Kidney glomerular epithelial cell (primary cell): ENCODE measurements at places on chromosomes 3 and 15.
A peak's percentile ranks its signal among the peaks of the same experiment; 100 is the strongest.

- DNase-seq = no peak
Measured at GRCh38 chr3:160796089-160796812, 40.2 kb downstream of the PPM1L start.

GRCh38 chr3:144073698-144074097, 102.1 kb downstream of the DIPK2A start:
- DNase-seq = no peak

DNA sequence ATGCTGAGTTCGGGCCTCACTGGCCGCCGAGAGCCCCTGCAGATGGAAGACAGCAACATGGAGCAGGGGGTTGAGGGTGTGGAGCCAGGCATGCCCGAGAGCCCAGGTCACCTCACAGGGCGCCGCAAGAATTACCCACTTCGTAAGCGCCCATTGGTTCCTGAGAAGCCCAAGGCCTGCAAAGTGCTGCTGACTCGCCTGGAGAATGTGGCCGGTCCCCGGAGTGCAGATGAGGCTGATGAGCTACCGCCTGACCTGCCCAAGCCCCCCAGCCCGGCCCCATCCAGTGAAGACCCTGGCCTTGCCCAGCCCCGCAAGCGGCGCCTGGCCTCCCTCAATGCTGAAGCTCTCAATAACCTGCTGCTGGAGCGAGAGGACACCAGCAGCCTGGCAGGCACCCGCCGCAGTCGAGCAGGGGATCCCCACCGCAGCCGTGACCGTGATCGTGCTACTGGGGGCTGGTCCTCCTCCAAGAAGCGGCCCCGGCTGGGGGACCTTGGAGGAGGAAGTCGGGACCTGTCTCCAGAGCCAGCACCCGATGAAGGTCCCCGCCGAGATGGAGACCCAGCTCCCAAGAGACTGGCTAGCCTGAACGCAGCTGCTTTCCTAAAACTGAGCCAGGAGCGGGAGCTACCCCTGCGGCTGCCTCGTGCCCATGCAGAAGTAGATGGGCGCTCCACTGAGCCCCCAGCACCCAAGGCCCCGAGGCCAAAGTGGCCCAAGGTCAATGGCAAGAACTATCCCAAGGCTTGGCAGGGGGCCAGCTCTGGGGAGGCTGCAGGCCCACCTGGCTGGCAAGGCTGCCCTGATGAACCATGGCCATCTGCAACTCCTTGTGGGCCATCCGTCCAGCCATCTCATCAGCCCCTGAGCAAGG, 12.1 kb upstream of the CHST14 start:
- DNase-seq = no peak

DNA sequence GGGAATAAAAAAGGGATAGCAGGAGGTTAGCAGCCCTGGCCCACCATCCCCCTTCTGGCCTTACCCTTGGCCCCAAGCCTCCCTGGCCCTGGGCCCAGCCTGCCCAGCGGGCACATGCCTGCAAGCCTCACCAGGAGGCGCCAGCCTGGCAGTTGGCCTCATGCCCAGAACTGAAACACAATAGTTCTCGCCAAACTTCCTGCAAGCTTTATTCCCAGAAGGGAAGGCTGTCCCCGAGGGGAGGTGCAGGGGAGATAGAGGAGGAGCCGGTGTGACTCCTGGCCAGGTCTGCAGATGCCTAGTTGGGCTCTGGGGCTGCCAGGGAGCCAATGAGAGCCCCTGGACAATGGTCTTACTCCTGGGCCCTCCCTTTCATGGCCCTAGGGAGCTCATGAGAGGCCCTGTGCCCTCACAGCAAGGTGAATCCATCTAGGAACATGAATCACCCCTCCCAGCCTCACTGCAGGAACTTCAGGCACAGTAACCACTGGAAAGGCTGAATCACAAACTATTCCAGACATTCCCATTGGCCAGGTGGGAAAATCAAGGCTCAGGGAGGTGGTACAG, 4.0 kb downstream of the CCDC33 start:
- DNase-seq = peak; percentile 90

DNA sequence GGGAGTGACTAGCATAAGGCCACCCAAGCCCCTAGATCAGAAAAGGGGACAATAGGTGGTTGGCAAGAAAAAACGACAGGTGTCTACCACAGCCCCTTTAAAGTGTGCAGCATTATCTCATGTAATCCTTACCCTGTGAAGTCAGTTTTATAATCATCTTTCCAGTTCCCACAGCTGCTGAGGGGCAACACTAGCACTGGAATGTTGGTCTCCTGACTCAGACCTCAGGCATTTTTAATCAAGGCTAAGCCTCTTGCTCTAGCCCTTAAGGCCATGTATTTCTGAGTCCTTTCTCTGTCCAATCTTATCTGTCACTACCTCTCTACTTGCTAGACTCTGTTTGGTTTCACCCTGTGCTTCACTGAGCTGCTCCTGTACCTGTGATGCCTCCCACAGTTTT, 171.7 kb downstream of the TLE3 start:
- DNase-seq = no peak

- DNase-seq = no peak
Measured at GRCh38 chr15:100256970-100257650, 84.7 kb downstream of the ADAMTS17 start.

DNA sequence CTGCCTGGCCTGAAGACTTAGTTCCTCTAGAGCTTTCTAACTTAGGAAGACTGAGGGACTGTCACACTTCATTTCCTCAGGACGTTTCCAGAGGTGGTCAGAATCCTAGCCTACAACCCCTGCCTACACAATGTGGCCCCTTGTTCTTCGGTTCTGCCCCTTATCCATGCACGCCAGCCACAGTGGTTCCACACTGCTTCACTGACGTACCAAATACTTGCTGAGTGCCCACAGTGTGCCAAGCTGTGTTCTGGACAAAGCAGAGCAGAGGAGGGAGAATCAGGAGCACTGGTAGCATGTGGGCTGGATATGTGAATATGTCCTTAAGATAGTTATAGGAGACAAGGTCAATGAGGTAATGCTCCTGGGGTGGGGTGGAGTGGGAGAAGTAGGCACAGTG, 70.5 kb upstream of the SAMMSON start:
- DNase-seq = no peak

GRCh38 chr3:190699776-190700175, 162.7 kb downstream of the GMNC start:
- DNase-seq = no peak

- DNase-seq = peak; percentile 73
Measured at GRCh38 chr3:194315088-194315964, 35.8 kb downstream of the CPN2 start.

GRCh38 chr3:10354361-10355015, 33.6 kb upstream of the SEC13 start:
- DNase-seq = no peak

- DNase-seq = peak; percentile 16
Measured at GRCh38 chr3:197501879-197502620, 53.7 kb downstream of the BDH1 start.

- DNase-seq = peak; percentile 60
Measured at GRCh38 chr3:161274691-161275298, 53.7 kb downstream of the NMD3 start.

DNA sequence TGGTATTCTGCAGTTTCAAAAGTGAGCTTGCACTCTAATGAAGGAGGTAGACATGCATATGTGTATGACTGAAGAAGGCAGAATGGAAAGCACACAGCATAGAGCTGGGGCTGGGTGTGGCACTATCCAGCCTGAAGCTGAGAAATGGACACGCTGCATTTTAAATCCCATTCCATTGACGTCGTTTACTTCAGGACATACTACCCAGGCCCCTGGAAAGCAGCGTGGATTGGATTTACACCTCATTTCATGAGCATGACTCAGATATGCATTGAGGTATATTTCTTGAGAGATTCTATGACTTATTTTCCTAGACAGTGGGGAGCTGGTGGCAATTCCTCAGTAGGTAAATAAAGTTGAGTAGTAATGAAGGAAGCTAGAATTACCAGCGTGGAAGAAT, 101.4 kb downstream of the ABI3BP start:
- no peak for DNase-seq

- no peak for DNase-seq
Measured at GRCh38 chr3:165696496-165696895, 140.7 kb downstream of the BCHE start.

GRCh38 chr3:51718547-51719409, 11.9 kb downstream of the GRM2 start:
- peak; percentile 28 for DNase-seq

DNA sequence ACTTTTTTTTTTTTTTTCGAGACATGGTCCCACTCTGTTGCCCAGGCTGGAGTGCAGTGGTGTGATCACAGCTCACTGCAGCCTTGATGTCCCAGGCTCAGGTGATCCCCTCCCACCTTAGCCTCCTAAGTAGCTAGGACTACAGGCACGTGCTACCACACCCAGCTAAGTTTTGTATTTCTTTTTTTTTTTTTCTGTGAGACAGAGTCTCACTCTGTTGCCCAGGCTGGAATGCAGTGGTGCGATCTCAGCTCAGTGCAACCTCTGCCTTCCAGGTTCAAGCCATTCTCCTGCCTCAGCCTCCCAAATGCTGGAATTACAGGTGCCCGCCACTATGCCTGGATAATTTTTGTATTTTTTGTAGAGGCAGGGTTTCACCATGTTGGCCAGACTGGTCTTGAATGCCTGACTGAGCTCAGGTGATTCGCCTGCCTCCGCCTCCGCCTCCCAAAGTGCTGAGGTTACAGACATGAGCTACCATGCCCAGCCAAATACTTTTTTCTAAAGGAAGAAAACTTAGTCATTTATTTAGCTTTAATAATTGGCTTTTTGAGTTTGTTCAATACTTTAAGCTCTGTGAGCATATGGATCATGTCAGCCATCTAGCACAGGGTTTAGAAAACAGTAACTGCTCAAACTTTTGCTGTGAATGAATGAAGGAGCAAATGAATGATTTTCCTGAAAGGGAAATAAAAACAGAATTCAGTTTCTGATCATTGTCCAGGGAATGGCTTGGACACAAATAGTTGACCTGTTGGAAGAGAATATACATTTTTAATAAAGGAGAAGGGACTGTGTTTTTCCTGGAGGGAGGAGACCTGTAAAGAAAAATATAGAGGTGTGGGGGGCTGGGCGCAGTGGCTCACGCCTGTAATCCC, 26.0 kb downstream of the UBE2E1 start:
- no peak for DNase-seq

- DNase-seq = no peak
Measured at GRCh38 chr3:38723569-38724391, 74.3 kb upstream of the SCN5A start.

DNA sequence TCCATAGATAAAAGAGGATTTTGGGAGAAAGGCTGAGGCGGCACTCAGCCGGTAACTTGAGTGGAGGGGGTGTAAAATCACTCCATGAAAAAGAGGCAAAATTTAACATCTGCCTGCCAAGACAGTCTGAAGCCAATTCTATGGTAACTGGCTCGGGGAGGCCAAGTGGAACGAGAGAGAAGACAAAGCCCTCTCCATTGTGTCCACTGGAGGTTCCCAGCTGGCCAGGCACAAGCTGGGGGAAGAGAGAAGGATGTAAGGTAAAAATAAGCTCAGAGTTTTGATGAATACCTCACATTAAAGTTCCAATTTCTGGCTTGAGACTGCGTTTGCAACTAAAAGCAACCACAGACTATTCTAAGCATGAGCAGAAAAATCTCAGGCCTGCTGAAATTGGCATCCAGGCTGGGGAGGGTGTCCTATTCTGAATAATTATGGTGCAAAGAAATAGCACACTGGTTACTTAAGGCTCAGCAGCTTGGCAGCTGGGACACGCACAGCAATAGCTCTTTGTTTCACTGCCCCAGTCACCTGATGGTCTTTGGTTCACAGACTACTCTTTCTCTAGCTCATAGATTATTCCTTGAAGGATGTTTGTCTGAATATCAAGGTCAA, 48.8 kb downstream of the CHRD start:
- no peak for DNase-seq

DNA sequence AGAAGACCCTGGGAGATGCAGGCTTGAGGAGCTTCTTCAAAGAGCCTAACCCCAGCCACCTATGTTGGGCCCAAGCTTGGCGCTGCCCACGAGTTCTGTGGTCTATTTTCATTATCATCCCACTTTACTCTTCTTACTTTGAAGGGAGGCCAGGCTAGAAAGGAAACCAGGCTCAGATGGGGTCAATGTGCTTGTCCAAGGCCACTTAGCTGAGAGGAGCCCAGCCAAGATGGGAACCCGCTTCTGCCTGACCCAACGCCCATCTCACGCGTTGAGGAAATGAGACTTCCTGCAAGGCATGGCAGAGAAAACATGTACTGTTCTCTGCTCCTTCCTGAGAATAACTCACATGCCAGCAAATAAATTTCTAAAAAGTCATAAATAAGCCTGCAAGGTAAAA, 486.3 kb upstream of the PROK2 start:
- DNase-seq = no peak

- no peak for DNase-seq
Measured at GRCh38 chr3:8539419-8539818, 37.8 kb downstream of the LMCD1 start.

DNA sequence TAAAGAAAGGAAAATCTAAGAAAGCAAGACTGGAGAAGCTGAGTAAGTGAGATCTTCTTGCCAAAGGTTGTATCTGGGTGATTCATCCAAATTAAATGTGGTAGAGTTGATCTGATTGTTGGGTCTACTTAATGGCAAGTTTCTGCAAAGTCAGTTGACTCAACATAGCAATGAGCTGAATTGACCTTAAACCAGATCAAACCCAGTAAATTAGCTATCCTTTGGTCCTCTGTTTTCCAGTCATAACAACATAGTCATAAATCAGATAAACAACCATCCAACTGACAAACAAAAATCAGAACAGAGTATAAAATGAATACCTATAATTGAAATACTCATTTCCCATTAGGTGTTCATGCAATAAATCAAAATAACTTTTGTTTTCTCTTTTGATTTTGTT, 142.6 kb upstream of the CFAP20DC start:
- DNase-seq = peak; percentile 37

DNA sequence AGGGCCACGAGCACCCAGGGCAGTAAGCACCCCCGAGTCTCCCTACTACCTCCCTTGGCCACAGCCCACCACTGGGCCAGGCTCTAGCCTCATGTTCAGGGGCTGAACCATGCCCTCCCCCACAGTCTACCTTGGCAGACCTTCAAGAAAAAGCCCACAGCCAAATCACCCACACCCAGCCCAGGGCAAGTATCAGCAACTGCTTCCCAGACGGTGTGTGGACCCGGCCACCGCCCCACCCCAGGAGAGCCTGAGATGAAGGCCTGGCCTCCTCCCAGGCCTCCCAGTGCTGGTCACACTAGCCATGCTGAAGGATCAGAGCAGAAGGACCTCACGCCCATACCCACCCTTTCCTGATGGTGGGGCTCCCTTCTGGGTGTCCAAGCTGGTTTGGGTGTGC, 92.0 kb upstream of the LINGO1 start:
- no peak for DNase-seq
